ENCODE measurements at places on chromosomes 11 and 22.

- no peak for DNase-seq
Measured at GRCh38 chr22:30422481-30423300, 2.9 kb upstream of the MTFP1 start.

DNA sequence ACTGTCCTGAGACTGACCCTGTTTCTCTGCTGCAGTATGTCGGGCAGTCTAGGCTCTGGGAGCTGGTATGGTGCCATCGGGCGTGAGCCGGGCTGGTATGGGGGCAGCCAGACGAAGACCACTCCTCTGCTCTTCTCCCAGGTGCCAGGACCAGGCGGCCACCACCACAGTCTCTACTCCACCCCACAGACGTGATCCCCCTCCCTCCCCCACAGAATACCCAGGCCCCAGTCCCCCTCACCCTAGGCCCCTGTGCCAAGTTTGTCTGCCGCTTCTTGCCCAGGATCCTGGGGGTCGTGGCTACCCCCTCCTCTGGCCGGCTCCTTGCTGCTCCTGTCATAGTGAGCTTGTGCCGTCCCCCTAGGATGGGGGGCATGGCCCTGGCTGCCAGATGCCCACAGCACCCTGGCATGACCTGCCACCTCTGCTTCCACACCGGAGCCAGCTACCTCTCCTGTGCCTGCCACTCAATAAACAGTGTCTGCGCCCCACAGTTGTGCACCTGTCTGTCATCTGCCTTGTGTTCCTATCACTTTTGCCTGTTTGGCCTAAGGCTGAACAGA is 2.0 kb upstream of the KCNK4 start:
- no peak for DNase-seq

DNA sequence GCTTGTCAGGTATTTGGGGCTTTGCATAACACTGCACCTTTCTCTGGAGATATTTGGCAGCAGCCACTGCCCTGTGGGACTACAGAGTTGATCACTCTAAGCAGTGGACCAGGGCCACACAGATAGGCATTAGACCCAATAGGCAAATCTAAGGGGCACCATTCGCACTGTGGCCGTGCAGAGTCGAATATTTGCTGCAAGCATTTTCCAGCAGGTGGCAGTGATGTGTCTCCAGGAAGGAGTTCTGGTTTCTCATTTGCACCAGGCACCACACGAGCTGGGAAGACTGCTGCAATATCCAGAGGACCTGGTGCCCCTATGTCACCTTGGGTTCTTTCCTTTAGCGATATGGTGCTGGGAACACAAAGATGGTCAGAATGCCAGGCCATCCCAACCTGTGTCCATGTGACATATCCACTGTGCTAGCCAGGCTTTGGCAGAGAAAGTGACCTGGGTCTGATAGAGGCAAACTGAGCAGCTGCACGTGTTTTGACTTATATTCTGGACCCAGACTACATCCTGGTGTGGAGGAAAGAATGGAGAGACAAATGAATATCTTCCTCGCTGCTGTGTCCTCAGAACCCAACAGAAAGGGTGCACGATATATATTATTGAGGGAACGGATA is 318.7 kb downstream of the BUD13 start:
- no peak for DNase-seq

- DNase-seq: no peak
Measured at GRCh38 chr22:40748388-40749355, 69.4 kb downstream of the MCHR1 start.

DNA sequence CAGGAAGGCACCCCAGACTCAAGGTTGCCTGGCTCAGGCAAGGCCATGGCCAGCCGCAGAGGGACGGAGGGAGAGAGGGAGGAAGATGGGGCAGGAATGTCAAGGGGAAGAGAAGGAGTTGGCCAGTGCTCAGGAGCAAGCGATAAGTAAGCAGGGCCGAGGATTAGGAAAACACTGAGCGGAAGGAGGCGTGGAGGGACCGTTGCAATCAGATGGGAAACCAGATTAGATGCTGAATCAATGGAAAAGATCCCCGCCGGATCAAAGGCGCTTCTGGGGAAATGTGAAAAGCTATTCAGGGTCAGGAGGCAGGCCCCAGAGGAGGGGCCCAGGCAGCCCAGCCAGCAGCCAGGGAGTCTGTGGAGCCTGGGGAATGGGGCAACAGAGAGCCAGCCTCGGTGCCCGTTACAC is 26.6 kb upstream of the MYEOV start:
- DNase-seq: no peak

DNA sequence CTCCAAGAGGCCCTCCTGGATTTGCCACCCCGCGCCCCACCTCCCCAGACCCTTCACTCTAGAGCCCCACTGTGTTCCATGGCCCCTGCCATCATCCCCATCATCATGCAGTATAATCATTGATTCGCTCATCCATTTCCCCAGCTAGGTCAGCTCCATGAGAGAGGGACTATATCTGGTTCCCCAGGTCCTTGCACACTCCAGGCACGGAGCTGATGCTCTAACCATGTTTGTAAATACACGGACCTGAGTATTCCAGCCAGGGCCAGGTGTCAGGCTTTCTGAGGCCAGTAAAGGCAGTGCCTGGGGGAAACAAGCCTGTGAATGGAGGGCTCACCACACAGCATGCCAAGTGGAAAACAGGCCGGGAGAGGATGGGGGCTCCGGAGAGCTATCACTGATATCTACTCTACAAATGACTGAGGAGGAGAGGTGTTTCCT is 27.1 kb upstream of the OAF start:
- no peak for DNase-seq

DNA sequence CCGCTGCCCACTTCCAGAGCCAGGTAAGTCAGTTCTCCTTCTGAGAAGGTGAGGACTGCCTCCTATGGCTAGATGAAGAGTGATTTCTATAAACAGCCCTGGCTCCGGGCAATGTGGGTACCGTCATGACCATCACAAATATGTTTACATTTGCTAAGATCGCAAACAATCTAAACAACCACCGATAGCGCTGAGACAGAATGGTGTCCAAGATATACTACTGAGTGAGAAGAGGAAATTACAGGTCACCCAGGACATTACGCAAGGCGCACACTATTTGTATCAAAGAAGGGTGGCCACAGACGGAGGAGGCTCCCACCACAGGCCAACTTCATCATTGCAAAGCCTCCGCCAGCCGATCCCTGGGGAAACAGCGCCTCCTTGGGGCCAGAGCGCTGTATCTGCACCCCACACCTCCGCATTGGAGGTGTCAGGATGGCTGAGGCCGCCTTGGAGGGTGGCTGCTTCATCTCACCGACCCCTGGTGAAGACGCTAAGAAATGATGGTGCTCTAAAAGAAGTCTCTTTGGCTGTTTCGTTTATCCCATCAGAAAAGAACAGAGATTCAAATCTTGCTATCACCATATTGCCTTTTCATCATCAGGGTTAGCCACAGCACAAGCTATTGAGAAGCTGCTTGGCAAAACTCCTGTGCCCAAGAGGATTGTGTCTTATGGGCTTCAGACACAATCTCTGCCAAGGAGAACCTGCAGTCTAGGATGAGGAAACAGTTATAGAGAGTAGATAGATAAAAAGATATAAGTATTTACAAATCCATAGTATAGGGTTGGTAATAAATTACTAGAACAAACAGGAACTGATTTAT is 12.3 kb upstream of the ASRGL1 start:
- DNase-seq: peak; percentile 35

DNA sequence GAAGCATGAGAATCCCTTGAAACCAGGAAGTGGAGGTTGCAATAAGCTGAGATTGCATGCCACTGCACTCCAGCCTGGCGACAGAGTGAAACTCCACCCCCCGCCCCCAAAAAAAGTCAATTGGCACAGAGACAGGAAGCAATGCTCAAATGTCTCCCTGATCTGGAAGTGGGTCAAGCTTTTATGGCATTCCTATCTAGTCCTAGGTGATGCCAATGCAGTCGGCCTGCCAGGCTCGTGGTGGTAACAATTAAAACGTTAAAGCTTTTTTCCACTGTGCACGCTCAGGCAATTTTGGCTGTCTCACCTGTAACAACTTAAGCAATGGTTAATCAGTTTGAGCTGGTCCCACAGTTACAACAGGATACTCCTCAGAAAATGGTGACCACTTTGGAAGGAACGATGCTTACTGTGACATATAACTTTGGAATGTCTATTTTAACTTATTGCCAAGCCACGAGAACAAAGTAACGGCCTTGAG is 18.9 kb upstream of the PISD start:
- DNase-seq: no peak

DNA sequence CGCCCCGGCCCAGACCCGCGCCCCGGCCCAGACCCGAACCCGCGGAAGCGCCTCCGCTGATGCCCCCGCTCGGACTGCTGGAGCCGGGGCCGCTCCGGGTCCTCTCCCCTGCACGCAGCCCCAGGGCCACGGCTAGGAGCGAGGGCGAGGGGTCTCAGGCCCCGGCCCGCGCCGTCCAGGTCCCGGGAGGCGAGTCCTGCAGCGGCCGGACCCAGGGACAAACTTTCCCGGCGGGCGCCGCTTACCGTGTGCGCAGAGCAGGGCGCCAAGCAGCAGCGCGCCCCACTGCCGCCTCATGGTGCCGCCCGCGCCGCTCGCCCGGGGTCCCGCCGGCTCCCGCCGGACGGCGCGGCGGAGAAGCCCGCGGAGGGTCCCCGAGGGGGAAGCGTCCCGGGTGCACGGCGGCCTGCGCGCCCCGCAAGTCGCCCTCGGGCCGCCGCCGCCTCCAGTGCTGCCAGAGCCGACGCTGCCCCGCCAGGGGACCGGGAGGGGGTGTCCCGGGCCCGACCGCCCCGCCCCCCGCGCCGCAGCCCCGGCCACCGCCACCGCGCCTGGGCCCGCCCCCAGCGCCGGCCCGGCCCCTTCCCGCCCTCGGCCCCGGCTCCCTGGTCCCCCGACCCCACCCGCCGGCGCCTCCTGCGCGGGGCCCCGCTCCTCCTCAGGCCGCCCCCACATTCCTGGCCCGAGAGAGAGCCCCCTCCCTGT is at the start of gene LRP4:
LRP4 (minus strand) TSS at position 468 of the 705 bp plus-strand sequence; CDS start at position 297, 171 bp downstream.
- no peak for DNase-seq
